ENCODE measurements at places on chromosomes 6 and 20. TPM values are rescaled to one million over a fixed set of nuclear protein-coding genes. Genes with fewer than 3 reads are reported as not detected.

- H3K4me3 ChIP-seq, result no peak overlapping the region
- no peaks in the 10 kb centered on the region for H3K4me1 ChIP-seq
- H3K27ac ChIP-seq, result no peak overlapping the region
- H3K27me3 ChIP-seq, result no peaks in the 10 kb centered on the region
- no peaks in the 10 kb centered on the region for H3K36me3 ChIP-seq
These were observed 70.2 kb upstream of the EEF1E1 start for GRCh38 chr6:8172530-8172929.

The GABRR1 gene
- not detected for polyA plus RNA-seq

DNA sequence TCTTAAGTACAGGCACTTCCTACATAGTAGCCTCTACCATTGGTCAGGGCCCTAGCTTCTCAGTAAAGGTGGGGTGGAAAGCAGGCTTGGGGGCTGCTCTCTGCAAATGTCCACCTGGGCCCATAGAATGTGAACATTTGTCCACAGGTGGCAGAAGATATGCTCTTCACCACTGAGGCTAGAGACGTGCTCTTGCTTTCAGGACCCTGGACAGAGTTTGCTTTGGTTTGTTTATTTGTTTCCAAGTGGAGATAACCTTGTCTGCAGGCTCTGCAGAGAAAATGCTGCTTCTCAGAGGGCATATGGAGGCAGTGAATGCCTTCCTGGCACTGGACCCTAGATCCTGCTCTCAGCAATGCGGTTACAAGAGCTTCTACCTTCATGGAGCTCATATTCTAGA, 129.0 kb downstream of the F13A1 start:
- H3K36me3 ChIP-seq, result no peaks in the 10 kb centered on the region
- no peaks in the 10 kb centered on the region for H3K4me1 ChIP-seq
- H3K27ac ChIP-seq, result no peak overlapping the region
- H3K27me3 ChIP-seq, result no peaks in the 10 kb centered on the region

GRCh38 chr20:20795721-20796120, 83.3 kb upstream of the RALGAPA2 start:
- H3K4me1 ChIP-seq, result no peaks in the 10 kb centered on the region
- no peak overlapping the region for H3K4me3 ChIP-seq
- no peaks in the 10 kb centered on the region for H3K36me3 ChIP-seq
- H3K27me3 ChIP-seq, result no peaks in the 10 kb centered on the region
- no peak overlapping the region for H3K27ac ChIP-seq
- no peak for DNase-seq

GRCh38 chr6:132888701-132889100, 74.3 kb downstream of the RPS12 start:
- H3K27ac ChIP-seq, result no peak overlapping the region
- DNase-seq, result no peak
- no peak overlapping the region for H3K4me3 ChIP-seq
- no peaks in the 10 kb centered on the region for H3K27me3 ChIP-seq

All from CD4-positive, alpha-beta memory T cell (primary cell).